Activated CD4-positive, CD25-positive, alpha-beta regulatory T cell treated with anti-CD3 and anti-CD28 coated beads, Interleukin-2, amount 50 U/mL, for 72 hours (primary cell): ENCODE measurements at places on chromosomes 12 and 14.

DNA sequence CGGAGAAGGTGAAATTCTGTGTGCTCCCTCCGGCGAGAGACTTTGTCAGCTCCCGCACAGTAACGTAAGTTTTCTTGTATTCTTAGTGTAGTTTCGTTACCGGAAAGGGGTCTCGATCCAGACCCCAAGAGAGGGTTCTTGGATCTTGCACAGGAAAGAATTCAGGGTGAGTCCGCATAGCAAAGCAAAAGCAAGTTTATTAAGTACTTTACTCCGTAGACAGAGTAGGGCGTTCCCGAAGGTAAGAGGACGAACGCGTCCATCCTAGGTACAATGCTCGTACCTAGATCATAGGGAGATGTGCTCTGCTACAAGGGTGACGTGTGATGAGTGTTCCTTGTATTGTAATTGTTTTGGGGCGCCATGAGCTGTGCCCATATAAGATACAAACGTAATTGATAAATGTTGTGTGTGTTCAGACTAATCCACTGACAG lies 293 bp downstream of the IFI27L1 start:
- DNase-seq: no peak

DNA sequence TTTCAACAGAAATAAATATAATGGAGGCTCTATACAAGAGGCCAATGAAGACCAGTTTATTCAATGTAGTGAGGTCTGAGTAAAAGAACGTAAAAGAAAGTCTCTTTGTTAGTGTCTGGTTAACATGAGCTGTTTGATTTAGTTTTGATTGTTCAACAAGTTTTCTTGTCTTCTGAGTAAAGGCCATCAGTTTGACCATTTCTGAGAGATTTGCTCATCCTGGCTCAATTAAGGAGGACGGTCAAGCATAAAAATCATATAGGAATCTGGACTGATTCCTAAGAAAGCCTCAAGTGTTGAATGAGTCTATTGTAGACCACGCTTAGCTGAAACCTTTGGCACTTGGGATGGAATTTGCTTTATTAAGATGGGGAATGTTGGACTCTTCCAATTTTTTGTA lies 32.5 kb upstream of the FGF23 start:
- no peak for DNase-seq

GRCh38 chr12:131911851-131912477 lies 17.1 kb upstream of the PUS1 start:
- no peak for DNase-seq

GRCh38 chr14:64868841-64869240 lies 10.9 kb downstream of the SPTB start:
- DNase-seq: no peak

DNA sequence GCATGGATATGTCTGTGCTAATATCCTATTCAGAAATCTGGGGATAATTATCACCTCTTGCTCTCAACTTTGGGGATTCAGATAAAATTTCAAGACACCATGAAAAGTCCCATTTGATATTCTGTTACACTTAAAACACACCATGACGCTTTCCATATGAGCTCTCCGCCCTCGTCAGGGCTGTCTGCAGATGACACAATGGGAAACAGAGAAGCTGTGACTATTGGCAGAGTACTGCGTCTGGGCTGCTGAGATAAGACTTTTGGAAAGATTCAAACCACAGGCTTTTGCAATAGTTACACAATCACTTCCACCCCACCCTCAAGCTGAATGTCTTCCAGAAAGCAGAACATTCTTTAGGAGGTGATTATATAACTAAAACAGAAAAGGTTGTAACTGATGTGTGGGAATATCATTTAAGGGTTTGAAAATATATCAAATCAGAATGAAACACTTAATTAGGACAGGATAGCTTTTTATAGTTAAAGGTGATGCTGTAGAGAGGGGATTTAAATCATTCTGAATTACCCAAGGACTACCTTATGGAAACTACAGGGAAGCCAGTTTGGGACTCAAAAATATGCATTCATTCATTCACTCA lies 75.3 kb upstream of the TMPO start:
- no peak for DNase-seq

DNA sequence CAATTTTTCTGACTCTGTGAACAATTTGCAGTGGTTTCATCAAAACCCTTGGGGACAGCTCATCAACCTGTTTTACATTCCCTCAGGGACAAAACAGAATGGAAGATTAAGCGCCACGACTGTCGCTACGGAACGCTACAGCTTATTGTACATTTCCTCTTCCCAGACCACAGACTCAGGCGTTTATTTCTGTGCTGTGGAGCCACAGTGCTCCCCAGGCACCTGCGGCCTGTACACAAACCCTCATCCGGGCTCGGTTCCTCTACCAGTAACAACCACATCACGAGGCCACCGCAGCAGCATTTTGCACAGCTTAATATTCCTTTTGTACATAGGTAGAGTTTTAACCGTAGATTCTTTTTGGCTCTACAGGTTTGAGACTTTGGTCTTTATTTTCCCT lies 397.4 kb upstream of the OR4E1 start:
- no peak for DNase-seq

GRCh38 chr12:119685375-119685774 lies 17.4 kb downstream of the PRKAB1 start:
- DNase-seq: no peak

GRCh38 chr12:40988355-40988754 lies 199.8 kb upstream of the PDZRN4 start:
- no peak for DNase-seq

- no peak for DNase-seq
These were observed 35.5 kb downstream of the CIT start for GRCh38 chr12:119841433-119842210.
